ENCODE measurements at places on chromosomes 1 and 21.

DNA sequence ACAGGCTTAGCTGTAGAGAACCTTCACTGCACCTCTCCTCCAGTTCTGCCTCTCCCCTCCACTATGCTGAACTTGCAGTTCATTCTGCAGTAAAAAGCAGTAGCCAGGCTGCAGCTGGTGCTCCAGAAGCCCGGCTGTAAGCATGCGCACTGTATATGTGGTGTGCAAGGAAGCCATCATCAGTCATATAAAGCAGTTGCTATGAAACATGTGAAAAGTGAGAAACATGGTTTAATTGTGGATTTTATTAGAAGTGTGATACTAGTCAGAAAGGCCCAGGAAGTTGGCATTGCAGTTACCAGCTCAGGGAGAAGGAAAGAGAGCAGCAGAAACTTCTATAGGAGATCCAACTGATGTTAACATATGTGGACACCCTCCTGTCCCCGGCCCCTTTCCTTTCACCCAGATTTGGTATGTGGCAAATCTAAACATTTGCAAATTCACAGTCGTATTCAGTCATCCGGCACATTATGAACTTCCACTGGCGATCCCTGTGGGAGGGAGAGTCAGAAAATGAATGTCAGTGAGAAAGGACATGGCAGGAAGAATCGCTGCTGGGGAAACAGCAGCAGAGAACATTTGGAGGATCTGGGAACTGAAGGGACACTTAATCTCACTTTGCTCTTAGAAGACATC lies 32.8 kb downstream of the DPT start:
- DNase-seq, result no peak

- no peak for DNase-seq
These were observed 39.0 kb downstream of the KIAA0319L start for GRCh38 chr1:35518183-35518582.

DNA sequence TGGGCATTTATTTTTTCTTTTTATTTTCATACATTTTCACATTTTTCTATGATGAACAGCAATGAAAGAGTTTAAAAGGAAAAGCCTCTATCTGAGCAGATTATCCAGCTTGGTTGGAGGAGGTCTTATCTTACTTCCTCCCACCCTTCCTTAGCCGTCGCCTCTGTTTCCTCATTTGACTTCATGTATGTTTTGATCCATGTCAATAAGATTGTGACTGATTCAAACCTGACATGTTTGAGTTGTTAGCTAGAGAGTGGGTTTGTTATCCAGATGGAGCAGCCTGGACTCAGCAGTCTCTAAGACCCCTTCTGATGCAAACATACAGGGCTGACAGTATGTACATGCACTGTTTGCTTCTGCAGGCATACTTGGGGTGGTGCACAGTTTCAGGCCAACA lies 31.2 kb downstream of the MACO1 start:
- no peak for DNase-seq

DNA sequence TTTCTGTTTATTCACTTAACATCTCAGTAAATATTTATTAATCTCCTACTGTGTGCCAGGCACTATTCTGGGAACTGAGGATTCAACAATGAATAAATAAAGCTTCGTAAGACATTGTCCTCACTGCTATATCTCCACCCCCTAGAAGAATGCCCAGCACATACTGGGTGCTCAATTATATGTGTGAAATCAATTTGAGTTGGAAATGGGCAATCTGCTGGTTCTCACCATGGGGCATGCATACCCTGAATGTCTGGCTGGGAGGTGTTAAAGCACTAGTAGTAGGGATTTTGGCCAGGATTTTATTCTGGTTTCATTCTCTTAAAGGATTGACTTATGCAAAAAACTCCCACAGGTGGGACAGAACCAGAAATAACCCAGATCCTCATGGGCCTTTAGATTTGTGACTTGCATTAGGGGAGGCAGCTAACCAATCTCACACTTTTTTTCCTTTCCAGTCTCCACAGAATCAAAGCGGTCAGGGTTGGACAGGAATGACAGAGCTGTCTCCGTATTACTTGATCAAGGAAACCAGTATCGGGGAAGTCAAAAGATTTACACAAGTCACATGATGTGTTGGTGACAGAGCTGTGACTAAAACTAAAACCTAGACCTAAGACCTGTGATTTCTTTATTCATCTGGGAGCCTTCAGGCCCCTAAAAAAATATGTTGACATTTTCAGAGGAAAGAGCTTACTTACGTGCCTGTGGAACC lies 12.8 kb downstream of the GFI1 start:
- no peak for DNase-seq

- DNase-seq, result no peak
These were observed at the start of gene CAPN9 for GRCh38 chr1:230747127-230747730. Gene CAPN9, plus strand, starts transcription at chr1:230747388. Its CDS starts 109 bp downstream, at chr1:230747497.

- peak; percentile 67 for DNase-seq
These were observed at the start of gene ECE1 for GRCh38 chr1:21289700-21290545. Gene ECE1, minus strand, starts transcription at chr1:21290463. Its CDS starts 49 bp downstream, at chr1:21290414.

- no peak for DNase-seq
These were observed 6.4 kb downstream of the RORC start for GRCh38 chr1:151825204-151825603.

GRCh38 chr1:209349363-209350308 lies 233.9 kb upstream of the CAMK1G start:
- no peak for DNase-seq

DNA sequence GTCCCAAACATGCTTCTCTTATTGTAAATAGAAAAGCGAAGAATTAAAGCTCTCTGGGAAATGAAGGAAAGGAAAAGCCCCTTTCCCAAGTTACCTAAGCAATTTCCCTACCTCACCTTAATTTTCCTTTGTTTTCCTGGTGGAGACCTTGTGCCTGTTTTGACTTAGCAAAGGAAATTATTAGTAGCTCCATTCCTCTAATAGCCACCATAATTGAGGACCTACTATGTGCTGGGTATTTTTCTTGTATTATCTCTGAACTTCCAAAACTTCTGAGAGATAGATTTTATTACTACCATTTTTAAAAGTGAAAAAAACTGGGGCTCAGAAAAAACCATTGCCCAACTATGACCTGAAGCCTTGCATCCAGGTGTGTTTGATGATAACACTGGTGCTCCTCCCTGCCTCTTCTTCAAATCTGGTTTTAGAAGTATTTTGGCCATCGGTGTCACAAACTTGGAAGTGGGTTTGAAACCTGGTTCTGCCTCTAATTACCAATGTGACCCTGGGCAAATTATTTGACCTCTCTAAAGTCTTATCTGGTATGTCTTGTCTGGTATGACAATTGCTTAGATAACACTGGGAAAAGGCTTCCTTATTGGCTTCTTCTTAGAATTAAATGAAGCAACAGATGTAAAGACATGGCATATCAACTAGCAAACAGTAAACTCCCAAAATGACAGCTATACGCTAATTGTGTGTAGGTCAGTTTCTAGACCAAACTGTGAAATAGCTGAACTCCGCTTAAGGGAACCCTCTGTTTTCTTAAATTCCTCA lies 39.5 kb downstream of the BCL9 start:
- DNase-seq, result no peak

DNA sequence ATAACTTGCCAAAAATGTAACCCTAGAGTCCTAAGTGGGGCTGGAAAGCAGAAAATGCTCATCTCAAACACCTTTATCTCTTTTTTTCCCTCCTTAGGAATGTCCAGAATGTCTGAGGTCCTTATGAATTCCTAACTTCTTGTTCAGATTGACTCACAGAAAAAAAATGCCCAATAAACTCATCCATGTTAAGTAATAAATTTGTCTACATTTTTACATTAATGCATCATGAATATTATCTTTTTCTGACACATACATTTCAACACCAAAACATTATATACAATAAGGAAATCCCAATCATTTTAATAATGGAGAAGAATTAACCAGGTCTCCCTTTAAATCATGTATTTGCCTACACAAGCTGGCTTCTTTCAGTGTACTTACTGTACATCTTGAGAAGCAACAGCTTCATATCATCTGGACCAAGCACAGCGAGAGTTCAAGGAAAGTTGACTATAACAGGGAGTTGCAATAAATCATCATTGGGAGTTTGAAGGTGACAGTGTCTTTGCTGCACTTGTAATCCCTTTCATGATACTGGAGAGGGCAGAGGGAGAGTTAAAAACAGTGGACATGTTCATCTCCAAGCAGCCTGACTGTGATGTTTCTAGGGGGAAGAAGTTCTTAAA lies 565.2 kb downstream of the LTN1 start:
- no peak for DNase-seq

Data from NCI-H82 (cell line).